ENCODE measurements at places on chromosomes 2 and 18. TPM values are rescaled to one million over a fixed set of nuclear protein-coding genes. Genes with fewer than 3 reads are reported as not detected.

Gene NEU2
- not detected for total RNA-seq

Gene RND3
- 48.4 TPM for total RNA-seq

Gene CHRND
- not detected for total RNA-seq

Gene SLC9A4
- total RNA-seq: not detected

Gene QPCT
- 15.2 TPM for total RNA-seq

Gene DYSF
- total RNA-seq: 135 TPM

Gene ASIC4
- total RNA-seq: not detected

Measured in thoracic aorta endothelial cell (primary cell).